NCI-H524 (cell line): ENCODE measurements at places on chromosomes 5 and 9.

GRCh38 chr9:109975574-109976295 lies 195.7 kb downstream of the PALM2AKAP2 start:
- no peak for DNase-seq

GRCh38 chr5:96893342-96893741 lies 17.0 kb downstream of the ERAP2 start:
- DNase-seq: no peak

- no peak for DNase-seq
Observed at GRCh38 chr9:81753436-81753835, 64.1 kb upstream of the TLE1 start.

- no peak for DNase-seq
Observed at GRCh38 chr9:113523421-113524141, 60.1 kb downstream of the RGS3 start.

GRCh38 chr9:93081081-93081529 lies 14.9 kb upstream of the CARD19 start:
- DNase-seq: no peak

- DNase-seq: no peak
Observed at GRCh38 chr5:107306594-107306993, 364.1 kb downstream of the EFNA5 start.

GRCh38 chr5:126919566-126919965 lies 110.8 kb downstream of the MARCHF3 start:
- DNase-seq: no peak

- no peak for DNase-seq
Observed at GRCh38 chr9:106722051-106722753, 140.8 kb upstream of the ZNF462 start.

GRCh38 chr9:97895695-97896332 lies 26.5 kb downstream of the TRMO start:
- peak; percentile 42 for DNase-seq

DNA sequence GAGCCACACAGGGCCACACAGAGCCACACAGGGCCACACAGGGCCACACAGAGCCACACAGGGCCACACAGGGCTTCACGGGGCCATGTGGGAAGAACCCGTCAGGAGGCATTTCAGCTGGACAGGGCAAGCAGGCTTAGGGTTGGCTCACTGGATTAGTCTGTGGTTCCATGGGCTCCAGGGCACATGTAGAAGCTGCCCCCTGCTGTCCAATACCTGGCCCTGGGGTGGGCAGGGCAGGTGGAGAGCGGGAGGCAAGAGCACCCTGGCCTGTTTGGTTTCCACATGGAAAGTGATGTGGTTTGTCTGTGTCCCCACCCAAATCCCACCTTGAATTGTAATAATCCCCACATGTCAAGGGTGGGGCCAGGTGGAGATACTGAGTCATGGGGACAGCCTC lies 16.4 kb upstream of the LPCAT1 start:
- DNase-seq: no peak

DNA sequence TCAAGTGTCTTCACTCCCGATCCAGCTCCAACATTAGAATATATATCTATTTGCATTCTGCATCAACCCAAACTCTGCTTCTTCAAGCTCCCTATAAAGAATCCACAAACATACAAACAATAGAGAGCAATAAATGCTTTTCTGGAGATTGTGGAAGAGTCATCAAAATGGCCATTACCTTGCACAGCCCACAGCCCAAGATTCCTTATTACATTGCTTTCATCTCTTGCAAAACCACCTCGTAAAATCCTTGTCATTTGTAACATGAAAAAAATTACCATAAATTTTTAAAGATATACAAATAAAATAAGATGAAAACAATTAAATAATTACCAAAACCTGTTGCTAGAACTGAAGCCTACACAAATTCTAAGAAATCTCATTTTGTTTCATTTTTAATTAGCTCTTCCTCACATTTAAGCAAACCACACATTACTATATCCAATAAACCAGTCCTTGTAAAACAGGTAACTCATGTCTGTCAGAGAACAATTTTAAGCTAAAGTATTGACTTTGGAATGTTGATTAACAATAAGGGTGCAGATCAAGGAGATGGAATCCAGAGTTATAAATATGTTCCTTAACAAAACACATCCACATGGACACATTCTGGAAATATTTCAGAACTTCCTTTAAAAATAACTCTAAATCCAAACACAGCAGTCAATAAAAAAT lies 7.1 kb downstream of the SPINK9 start:
- DNase-seq: no peak

DNA sequence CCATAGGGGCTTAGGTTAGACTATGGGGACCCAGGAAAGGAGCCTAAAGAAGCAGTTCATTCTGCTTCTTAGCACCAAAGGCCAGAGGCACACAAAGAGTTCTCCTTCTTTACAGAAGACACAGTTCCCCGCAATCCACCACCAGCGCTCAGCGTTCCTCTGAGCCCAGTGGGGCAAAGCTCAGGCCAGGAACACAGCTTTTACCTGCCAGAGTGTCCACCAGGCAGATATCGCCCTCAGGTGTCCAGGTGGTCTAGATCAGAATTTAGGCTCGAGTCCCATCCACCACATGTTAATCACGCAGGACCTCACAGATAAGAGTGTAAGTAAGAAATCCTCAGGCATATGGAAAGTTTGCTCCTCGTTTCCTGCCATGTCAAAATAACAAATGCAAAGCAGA lies 53.0 kb downstream of the UBE2QL1 start:
- no peak for DNase-seq

DNA sequence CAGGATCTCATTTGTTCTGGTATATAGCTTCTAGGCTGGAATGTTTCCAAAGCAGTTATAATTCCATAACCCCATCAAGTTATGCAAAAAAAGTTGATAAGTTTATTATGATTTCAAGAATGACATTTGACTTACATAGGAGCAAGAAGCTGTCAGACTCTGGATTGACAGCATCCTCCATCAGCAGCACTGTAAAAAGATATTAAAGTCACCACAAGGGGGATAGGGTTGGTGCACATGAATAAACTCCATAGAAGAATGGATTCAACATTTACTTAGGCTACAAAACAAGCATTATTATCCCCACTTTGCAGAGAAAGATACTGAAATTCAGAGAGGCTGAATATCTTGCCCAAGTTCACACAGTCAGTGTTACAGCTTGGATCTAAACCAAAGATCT lies 208.9 kb upstream of the SLC30A5 start:
- no peak for DNase-seq

- DNase-seq: no peak
Observed at GRCh38 chr9:124215956-124216355, 41.8 kb upstream of the NEK6 start.

GRCh38 chr5:135535820-135536801 lies at the start of gene NEUROG1:
Gene NEUROG1 (minus strand): TSS chr5:135535964. CDS start chr5:135535690, 274 bp downstream.
- DNase-seq: peak; percentile 86

GRCh38 chr9:131582056-131582455 lies 36.7 kb downstream of the PRRT1B start:
- no peak for DNase-seq

DNA sequence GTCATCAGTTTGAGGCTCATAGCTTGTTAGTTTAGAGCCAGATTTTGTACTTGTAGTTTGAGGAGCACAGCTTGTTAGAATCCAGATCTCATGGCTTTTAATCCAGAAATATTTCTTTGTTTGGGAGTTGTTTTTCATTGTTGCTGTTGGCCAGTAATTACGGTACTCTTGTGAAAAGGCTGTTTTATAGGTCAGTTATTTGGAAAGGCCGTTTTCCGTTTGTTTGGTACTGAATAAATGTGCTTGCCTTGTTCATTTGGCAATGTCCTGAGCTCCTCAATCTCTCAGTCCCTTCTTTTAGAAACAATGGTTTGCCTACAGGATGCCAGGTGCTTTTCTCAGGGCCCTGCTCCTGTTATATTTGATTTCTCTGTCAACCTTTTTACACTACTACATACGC lies 4.5 kb upstream of the MOB3B start:
- DNase-seq: no peak

- no peak for DNase-seq
Observed at GRCh38 chr5:136012041-136012804, 16.6 kb upstream of the TGFBI start.

- DNase-seq: no peak
Observed at GRCh38 chr9:137670391-137671195, 51.8 kb downstream of the EHMT1 start.

DNA sequence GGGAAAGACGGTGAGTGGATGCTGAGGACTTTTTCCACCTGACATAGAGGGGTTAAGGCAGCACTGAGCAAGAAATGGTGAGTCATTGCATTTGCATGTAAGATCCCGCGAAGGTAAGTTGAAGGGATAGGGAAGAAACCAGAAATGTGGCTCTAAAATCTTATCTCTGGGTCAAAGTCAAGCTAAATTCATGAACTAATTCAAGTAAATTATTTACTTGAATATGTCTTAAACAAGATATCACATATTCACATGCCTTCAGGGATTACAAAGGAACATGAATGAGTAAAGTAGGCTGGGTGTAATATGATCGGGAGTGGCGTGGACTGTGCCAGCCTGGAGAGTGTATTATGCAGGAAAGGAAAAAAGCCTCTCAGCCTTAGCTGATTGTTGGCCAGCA lies 74.4 kb upstream of the EQTN start:
- no peak for DNase-seq

DNA sequence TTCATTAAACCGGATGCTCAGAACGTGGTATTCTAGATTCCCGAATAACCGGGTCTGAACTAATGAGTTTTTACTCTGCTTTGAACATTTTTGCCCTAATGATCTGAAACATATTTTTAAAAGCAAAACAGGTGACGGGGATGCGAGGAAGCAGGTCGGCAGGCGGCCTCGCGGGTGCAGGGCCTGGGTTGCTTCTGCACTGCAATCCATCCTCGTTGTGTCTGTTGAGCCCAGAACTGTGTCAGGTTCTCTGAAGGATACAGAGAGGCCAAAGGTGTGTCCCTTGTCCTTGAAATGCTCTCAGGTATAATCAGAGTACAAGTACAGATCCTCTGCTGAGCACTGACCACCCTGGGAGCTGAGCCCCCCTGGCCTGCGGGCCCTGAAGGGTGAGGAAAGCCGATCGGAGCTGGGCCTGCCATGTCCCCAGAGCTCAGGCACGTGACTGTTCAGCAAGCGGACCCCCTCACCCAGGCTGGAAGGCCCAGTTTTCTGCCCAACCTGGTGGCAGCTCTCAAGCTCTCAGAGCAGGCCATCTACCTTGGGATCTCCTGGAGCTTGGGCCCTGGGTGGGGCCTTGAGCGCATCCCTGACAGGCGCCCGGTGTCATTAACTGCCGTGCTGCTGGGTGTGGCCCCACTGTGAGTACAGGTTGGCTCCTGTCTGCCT lies 151.8 kb downstream of the OLFM1 start:
- DNase-seq: no peak

GRCh38 chr5:110832683-110833082 lies 93.9 kb downstream of the SLC25A46 start:
- no peak for DNase-seq

DNA sequence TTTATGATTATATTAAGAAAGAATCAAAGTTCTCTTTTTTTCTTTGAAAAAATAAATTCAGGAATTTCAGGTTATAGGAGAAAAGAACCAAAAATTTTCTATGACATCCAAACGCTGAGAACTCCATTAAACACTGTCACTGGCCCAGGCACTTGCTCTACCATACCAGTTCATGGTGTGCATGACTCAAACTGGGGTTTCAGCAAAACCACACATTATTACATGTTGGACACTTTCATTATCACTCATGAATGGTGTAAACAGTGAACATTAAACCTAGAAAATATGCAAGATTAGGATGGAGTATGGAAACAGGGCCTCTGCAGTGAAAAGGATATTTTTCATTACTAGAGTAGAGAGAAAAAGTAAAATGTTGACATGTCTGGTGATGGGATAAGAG lies 369.9 kb upstream of the FAM174A start:
- no peak for DNase-seq

GRCh38 chr5:145562931-145563330 lies 272.2 kb downstream of the PRELID2 start:
- DNase-seq: no peak

DNA sequence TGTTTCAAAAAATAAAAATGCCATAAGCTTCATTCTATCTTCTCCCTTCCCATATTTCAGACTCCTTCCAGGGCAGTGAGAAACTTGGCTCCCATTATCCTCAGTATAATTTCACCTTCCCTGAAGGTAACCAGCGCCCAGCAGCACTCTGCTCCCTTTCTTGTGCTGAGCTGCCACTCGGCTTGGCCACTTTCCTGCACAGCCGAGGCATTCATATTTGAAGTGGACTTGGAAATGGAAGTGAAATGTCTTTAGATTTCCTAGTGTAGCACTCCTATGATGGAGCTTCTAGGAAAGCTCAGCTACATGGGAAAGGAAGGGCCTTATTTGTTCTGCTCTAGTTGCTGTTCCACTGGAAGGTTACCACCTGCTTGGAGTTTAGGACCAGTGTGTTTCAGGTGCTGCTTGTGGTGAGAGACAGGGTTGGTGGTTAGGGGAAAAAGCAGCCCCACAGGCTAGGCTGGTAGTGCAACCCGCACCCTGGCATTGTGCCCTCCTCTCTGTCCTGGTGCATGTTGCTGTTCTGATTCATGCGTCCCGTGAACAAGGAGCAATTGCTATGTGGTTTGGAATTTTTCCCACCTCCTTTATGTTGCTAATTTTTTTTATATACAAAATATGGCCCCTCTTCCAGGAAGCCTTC lies 53.8 kb downstream of the RAD23B start:
- no peak for DNase-seq

DNA sequence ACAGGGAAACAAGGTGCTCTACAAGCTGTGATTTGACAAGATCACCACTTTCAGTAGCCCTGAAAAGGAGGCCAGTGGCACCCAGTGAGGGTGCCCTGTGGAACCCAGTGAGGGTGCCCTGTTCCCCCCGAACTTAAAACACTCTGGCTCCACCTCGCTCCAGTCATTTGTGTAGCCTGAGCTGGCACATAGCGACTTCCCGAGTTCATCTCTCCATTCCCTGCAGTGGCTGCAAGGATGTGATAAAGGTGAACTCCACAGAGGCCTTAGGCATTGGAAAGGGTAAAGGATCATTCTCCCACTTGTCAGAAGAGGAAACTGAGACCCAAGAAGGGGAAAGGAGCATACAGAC lies 21.9 kb upstream of the ANXA6 start:
- DNase-seq: no peak

DNA sequence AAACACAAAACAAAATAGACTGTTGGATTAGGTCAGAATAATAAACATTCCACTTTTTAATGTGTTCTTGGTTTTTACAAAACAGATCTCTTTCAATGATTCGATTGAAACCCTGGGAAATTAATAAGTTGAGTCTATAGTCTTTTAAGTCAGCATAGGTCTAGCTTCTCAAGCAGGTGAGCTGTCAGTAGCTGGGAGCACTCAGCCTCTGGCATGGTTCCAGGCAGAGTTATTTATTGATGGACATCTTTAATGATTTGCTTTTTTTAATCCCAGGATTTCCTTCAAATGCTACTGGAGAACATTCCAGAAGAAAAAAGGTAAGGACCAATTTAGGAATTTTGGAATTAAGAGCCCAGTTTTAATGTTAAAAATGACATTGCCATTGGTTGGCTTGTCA lies 241.0 kb downstream of the AOPEP start:
- no peak for DNase-seq

- no peak for DNase-seq
Observed at GRCh38 chr9:93593144-93593658, 16.8 kb downstream of the PHF2 start.

- no peak for DNase-seq
Observed at GRCh38 chr5:31731710-31732301, 92.9 kb downstream of the PDZD2 start.

- peak; percentile 25 for DNase-seq
Observed at GRCh38 chr5:149932445-149933350, 11.9 kb downstream of the PDE6A start.

GRCh38 chr9:93458712-93459111 lies 5.3 kb upstream of the FAM120AOS start:
- no peak for DNase-seq

- no peak for DNase-seq
Observed at GRCh38 chr5:2697041-2697440, 54.4 kb downstream of the IRX2 start.
